ENCODE measurements at places on chromosomes 12 and 14.

- DNase-seq = no peak
Observed at GRCh38 chr12:96500693-96501092, 11.3 kb downstream of the CFAP54 start.

DNA sequence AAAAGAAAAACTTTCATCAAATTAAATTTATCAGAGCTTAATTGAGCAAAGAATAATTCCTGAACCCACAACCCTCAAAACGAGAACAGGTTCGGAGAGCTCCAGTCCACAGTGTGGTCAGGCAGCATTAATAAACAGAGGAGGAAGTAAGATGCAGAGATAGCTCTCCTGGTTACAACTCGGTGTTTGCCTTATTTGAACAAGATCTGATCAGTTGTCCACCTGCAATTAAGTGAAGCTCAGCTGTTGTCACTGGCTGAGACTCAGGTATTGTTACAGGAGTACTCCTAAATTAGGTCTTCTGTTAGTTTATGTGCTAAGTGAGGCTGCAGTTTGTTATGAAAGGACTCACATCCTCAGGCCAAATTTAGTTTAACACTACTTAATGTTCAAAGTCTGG lies 451.4 kb upstream of the PDE3A start:
- no peak for DNase-seq

GRCh38 chr14:95519699-95520098 lies 3.2 kb upstream of the SYNE3 start:
- DNase-seq = no peak

GRCh38 chr14:24818058-24818822 lies 184.2 kb upstream of the GZMB start:
- no peak for DNase-seq

DNA sequence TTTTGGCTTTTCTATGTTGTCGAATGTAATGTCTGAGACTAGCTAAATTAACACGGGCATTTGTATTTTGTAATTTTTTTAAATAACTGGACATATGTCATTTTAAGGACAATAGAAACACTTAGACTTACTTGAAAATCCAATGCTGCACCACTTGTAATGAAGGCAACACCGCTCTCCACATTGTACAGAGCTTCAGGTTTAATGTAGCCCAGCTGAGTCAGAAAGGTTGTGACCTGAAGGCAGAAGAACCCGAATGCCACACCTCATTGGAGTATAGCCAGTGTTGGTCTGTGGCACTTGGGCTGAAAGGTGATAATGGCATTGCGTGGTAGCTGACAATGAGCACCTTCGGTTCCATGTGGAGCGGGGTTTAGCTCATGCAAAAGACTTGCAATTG lies 79.3 kb downstream of the KICS2 start:
- DNase-seq = no peak

GRCh38 chr14:20333494-20333841 lies 389 bp upstream of the CCNB1IP1 start:
- no peak for DNase-seq

DNA sequence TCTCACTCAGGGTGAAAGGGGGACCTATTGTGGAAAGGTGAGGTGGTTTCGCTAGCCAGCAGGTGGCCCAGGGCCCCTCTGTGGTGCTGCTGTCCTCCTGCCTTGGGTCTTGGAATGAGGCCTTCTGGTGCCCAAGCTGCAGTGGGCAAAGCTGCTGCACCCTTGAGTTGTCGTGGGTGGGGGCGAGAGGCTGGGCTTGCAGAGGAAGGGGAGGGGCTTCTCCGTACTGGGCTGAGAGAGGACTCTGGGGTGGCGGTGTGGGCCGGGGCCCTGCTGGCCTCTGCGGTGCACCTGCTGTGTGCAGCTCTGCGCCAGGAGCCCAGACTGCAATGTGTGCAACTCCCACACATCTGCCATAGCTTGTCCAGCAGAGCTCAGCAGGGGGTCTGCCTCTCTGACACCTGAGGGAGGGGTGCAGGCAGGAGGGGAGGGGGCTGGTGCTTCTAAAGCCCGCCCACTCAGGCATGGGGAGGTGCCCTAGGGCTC lies 145.8 kb downstream of the KIF26A start:
- no peak for DNase-seq

DNA sequence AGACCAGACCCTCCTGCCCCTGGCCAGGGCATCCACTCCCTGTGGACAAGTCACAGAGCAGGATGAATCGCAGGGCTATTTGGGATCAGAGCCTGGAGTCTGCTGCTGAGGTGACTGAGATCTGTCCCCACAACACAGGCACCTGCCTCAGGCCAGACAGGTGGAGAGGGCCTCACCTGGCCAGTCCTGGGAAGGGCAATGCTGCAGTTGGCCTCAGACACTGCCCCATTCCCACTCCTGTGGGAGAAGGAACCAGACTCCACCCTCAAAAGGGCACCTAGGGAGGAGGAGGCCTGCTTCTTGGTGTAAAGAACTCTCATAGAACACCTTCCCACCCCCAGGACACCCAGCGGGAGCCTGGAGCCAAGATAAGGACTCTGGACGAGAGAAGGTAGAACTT lies 48.3 kb upstream of the PLEKHG6 start:
- no peak for DNase-seq

Measured in NT2/D1 (cell line).